ENCODE measurements at places on chromosomes 3 and 15.
A peak's percentile ranks its signal among the peaks of the same experiment; 100 is the strongest.

DNA sequence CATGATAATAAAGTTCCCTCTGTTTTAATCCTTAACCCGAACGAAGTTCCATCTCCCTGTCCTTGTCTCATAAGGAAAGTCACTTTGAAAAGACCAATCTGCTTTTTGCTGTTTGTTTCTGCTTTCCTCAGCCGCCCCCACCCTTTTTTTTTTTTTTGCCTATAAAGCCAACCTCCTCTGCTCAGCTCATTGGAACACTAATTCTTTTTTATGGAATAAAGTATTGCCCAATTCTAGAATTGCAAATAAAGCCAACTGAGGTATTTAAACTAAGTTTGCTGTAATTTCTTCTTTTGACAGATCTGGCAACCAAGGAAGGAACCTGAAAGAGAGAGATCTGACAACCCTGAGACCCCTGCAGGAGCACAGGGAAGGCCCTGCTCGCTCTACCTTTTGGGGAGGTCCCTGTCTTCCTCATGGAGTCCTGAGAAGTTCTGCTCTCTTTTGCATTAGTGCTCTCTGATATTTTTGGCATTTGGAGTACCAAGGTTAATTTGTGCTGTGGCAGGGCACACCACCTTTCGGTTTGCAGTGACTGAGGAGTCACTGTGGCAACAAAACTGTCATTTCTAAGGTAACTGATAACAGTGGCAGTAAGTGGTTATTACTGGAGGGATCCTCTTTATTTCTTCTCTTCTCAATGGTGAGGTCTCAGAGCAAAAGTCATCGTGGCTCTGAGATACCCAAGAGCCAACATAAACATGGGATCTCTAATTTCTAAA, 35.2 kb upstream of the TRPM1 start:
- DNase-seq, result no peak

- DNase-seq, result no peak
Observed at GRCh38 chr15:63528138-63528659, 23.8 kb downstream of the USP3 start.

DNA sequence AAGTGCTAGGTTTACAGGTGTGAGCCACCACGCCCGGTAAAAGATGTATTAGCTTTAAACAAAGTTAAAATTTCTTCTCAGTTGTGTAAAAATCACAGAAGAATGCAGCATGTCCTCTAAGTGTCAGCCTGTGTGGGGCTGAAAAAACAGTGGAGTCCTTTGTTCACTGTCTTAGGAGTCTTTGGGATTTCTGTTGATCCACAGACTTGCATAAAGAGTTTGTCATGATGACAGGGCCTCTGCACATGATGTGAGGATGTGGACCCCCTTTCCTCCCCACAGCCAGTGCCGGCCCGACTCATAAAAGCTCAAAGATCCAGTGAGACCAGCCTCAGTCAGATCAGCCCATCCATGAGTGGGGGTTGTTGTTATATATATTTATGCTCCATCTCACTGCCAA, 49.0 kb upstream of the GOLGA8J start:
- DNase-seq, result no peak

GRCh38 chr3:10189557-10190354, 25.0 kb downstream of the IRAK2 start:
- DNase-seq, result peak; percentile 87

- no peak for DNase-seq
Observed at GRCh38 chr3:194313560-194314387, 37.4 kb downstream of the CPN2 start.

DNA sequence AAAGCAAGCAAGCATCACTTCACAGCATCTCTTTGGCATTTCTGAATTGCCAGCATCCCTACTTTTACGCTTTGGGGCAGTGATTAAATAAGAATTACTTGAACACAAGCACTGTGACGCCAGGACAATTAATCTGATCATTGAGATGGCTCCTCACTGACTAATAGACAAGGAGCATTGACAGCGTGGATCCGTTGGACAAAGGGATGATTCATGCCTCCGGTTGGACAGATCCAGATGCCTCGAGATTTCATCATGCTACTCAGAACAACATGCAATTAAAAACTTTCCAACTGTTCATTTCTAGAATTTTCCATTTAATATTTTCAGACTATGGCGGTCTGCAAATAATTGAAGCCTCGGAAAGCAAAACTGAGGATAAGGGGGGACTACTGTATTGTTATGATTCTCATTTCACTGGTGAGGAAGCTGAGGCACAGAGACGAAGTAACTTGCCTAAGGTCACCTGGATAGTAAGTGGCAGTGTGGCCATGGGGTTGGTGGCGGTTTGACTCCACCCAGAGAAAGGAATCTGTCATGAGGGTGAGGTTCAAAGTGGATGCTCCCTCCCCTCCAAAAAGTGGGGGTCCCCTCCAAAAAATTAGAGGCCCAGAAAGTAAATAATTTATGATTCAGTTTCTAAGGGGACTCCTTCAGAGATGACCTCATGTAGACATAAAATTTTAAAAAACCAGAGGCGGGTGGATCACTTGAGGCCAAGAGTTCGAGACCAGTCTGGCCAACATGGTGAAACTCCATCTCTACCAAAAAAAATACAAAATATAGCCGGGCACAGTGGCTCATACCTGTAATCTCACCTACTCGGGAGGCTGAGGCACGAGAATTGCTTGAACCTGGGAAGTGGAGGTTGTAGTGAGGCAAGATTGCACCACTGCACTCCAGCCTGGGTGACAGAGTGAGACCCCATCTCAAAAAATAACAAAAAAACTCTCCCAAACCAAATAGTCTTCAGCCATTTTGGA, 12.3 kb upstream of the PGPEP1L start:
- peak; percentile 67 for DNase-seq

DNA sequence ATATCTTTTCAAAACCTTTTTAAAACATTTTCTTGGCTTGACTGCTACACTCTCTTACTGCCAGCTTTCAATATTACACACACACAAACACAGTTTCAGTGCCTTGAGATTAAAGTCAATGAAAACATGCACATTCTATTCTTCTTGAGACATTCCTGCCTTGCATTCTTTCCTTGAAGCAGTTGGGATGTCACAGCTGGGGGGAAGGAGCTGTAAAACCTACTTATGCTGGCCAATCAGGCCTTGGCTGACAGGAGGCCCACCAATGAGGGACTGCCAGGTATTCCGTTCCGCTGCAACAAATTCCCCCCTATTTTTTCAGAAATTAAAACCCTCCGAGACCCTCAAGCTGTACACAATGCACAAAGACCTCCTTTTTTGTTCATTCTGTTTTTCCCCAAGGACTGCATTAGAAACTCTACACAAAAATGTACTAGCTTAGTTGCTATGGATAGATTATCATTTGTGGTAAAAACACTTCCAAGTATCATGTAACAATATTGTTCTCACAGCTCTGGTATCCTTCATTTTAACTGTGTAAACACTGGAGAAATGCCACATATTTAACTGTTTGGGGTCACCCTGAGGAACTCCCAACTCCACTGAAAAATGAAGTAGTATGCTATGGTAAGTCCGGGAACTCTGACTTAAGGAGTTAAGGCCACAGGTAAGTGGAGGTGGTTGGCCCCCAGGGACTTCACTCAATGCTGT, 18.5 kb downstream of the FSTL1 start:
- peak; percentile 72 for DNase-seq

DNA sequence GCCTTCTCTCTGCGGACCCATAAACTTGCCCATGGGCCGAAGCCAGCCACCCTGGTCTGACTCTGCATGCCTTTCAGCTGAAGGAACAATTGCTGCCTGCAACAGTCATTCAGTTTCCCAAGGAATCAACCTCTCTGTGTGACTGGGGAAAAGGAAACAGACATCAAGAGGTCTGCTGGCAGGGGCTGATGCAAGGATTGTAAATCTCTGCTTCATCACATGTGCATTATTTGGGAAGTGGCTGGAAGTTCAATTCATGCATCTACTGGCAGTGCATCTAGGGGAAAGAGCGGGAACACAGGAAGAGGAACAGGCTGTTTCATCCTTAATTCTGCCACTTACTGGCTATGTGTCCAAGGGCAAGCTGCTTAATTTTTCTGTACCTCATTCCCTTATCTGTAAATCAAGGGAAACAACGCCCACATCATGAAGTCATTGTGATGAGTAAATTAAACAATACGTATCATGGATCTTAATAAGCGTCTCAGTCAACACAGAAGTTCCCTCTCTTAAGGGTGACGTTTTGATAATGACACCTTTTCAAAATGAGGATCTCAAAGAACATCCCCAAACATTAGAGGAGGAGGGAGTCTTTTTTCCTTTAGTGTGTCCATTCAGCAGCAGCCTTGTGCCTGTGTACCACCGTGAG, 17.4 kb upstream of the ADPGK start:
- DNase-seq, result no peak

- DNase-seq, result peak; percentile 43
Observed at GRCh38 chr3:23648326-23648995, 157.3 kb upstream of the UBE2E1 start.

- DNase-seq, result no peak
Observed at GRCh38 chr3:148709560-148710253, 12.0 kb downstream of the AGTR1 start.

DNA sequence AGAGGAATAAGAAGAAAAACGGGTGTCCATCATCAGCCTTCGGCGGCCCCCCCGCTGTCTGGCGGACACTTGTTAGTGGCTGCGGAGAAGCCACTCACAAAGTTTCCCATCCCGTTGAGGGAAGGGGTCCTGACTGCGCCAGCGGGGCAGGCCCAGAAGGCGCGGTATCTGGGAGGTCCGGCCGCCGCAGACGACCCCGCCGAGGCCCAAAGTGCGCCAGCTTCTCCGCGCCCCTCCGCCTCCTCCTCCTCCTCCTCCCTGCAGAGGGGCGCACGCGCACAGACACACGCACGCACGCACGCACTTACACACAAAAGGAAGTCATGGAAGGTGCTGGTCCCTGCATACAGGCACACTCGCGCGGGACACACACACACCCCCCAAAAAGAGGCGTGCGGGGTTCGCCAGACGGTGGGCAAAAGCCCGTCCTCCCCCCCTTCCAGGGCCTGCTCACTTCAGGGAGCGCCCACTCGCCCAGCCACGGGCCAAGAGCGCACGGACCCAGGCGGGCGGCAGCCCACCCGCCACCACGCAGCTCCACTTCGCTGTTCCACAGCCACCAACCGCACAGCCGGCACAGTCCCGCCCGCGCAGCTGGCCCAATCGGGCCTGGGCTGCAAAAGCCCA, 18.0 kb downstream of the ZNF148 start:
- peak; percentile 30 for DNase-seq

DNA sequence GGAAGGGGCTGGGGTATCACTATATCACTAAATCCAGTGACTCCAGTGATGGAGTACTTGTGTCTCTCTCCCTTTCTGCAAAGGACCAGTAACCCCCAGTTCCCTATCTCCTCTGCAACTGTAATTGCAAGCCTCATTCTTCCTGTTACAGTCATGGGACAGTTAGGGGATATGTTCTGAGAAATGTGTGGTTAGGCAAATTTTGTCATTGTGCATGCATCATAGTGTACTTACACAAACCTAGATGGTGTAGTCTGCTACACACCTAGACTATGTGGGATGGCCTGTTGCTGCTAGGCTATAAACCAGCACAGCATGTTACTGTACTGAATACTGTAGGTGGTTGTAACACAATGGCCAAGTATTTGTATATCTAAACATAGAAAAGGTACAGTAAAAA, 2.2 kb downstream of the VPS8 start:
- no peak for DNase-seq

GRCh38 chr15:75840659-75841058, 2.6 kb upstream of the UBE2Q2 start:
- DNase-seq, result peak; percentile 67

DNA sequence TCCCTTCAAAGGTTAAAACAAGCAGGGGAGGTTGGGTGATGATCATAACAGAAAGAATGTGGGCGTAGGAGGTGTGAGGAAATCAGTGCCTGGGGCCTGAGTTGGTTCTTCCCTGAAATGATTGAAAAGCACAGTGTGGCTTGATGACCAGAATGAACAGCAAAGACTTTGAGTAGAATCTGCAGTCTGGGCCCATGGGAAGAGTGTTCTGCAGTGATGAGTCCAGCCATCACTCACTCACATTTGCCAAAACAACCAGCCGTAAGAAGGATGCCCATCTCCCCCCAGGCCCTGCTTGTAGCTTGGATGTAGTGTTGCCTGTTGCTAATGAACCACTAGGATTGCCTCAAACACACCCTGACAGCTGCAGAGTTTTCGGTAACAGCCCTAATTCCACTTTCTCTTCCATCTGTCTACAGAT, 67.9 kb downstream of the VGLL3 start:
- DNase-seq, result peak; percentile 91

DNA sequence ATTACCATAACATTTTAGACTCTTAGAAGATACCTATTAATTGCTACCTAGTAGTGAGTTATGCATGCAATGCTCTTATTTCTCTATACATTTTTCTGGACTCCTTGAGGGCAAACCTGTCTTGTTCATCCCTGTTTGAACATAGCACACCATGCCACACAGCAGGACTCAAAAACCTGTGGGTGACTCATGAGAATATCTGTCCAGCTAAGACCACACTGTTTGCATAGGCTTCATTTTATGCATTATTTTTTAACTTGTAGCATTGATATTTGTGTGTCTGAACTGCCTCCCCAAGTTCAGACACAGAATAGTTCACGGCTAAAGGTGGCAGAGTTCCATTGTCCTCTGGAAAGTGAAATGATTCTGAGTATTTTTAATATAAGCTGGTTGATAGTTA, 1.8 kb downstream of the LMCD1 start:
- DNase-seq, result no peak

- no peak for DNase-seq
Observed at GRCh38 chr15:41004490-41004889, 51.2 kb downstream of the CHAC1 start.

GRCh38 chr3:101828276-101828675, 21.0 kb upstream of the NFKBIZ start:
- DNase-seq, result peak; percentile 25

DNA sequence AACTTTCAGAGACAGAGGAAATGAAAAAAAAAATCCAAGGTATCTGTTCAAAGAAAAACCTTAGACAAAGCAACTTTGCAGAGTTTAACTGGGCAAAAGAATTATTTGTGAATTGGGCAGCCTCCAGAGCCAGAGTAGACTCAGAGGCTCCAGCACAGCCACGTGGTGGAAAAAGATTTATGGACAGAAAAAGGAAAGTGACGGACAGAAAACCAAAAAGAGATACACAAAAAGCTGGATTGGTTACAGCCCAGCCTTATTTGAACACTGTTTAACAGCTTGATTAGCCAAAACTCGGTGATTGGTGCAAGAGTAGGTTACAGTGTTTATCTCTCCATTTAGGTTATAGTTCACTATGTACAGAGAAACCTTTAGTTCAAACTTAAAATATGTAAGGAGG, 23.7 kb upstream of the GPD1L start:
- DNase-seq, result no peak

GRCh38 chr3:157373783-157374182, 62.9 kb upstream of the PTX3 start:
- no peak for DNase-seq

DNA sequence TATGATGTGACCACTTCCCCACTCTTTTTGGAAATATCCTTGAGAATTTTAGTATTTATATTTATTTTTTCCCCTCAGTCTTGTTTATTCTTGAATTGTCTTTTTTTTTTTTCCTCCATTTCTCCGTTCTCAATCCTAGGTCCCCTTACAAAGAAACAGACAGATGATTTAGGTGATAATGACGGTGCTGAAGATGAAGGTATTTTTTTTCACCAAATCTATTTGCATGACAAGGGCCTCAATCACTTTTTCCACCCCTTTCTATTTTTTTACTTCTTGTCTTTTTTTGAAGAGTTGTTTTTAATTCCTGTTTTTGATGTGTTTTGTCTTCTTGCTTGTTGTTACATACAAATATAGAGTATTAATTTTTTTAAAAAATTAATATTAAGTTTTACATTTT, 402.6 kb downstream of the NLGN1 start:
- no peak for DNase-seq

- peak; percentile 74 for DNase-seq
Observed at GRCh38 chr3:53806182-53807116, 39.8 kb downstream of the CHDH start.

GRCh38 chr3:147462856-147463255, 53.7 kb downstream of the ZIC1 start:
- DNase-seq, result peak; percentile 62

All from myocyte (in vitro differentiated cells).